ENCODE measurements at places on chromosomes 12 and 14. TPM values are rescaled to one million over a fixed set of nuclear protein-coding genes. Genes with fewer than 3 reads are reported as not detected.

DNA sequence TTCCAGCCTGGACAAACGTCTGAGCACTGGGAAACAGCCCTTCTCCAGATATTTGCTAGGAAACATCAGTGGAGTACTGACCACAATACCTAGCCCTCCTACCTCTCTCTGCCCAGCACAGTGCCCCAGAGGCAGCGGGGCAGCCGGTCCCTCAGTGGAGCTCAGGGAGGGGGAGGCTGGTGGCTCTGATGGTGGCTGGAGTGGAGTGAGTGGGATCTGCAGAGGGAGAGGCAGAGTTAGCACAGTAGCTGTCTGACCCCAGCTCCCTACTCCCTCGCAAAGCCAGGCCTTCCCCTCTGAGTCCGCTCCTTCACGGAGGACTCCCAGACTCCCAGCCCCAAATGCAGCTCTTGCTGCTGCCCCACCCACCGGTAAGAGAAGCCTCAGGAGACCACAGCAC is 30.0 kb downstream of the NCKAP5L start:
- no peak for DNase-seq

GRCh38 chr12:15756822-15757221 is 32.4 kb downstream of the EPS8 start:
- DNase-seq, result peak; percentile 58

Gene RNASE2
- total RNA-seq, result not detected

DNA sequence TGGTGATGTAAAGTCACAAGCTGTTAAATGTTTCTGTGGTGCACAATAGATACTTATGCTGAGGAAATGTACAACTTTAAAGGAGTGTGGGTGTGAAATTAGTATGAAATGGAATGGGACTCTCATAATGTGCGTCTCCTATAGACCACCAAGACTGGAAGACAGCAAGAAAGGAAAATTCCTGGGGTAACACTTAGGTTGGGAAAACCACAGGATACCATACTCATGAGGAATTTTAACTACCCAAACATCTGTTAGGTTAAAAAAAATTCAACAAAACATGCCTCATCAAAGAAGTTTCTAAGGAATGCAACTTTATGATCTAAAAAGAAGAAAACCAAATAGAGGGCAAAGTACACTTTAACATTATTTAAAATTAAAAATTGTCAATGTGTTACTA is 113.7 kb upstream of the MYF6 start:
- DNase-seq, result peak; percentile 64

- DNase-seq, result no peak
Observed at GRCh38 chr14:97387252-97387874, 590.2 kb downstream of the VRK1 start.

- peak; percentile 100 for DNase-seq
Observed at GRCh38 chr12:47377414-47378221, 297.9 kb upstream of the AMIGO2 start.

Gene POTEM
- not detected for total RNA-seq

GRCh38 chr12:2813214-2814185 is 1.0 kb downstream of the ITFG2 start:
- DNase-seq, result peak; percentile 76

GRCh38 chr12:24222968-24223367 is 273.5 kb upstream of the SOX5 start:
- DNase-seq, result peak; percentile 46

GRCh38 chr12:17652436-17652835 is 437.6 kb downstream of the RERGL start:
- DNase-seq, result no peak

- peak; percentile 36 for DNase-seq
Observed at GRCh38 chr14:100025111-100025510, 40.1 kb upstream of the EVL start.

Gene DNAI7
- 4.2 TPM for total RNA-seq

- DNase-seq, result peak; percentile 56
Observed at GRCh38 chr12:93773122-93773871, 96.1 kb downstream of the CRADD start.

- DNase-seq, result no peak
Observed at GRCh38 chr14:89652352-89652751, 235.3 kb upstream of the FOXN3 start.

DNA sequence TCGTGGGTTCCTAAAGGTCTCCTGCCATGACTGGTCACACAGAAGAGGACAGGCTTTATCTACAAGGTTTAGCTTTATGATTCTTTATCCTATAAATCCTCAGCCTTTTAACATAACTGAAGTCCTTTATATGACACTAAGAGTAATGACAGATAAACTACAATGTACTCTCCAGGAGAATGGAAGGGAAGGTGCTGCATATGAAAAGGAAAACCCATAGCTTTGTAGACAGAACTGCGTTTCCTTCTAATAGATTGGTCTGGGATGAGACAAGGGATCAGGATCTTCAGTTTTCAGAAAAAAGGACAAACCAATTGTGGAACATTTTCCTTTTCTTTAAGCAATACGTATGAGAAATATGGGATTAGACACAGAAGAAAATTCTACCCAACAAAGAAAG is 201.1 kb upstream of the NPAS3 start:
- no peak for DNase-seq

DNA sequence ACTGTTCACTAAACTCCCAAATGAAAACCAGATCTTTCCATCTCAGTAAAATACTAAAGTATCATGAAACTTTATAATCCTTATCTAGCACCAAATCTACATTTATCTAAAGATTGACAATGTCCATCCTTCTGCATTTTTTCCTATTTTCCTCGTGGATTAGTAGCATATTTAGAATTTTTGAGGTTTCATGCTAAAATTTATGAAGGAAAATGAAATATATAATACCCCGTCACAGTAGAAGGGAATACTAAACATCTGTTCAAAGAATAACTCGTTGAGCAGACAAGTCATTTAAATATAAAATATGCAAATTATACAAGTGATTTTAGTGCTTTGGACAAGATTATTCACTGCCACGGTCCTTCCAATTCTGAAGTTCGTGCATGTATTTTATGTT is 122.7 kb upstream of the SLCO1C1 start:
- DNase-seq, result no peak

DNA sequence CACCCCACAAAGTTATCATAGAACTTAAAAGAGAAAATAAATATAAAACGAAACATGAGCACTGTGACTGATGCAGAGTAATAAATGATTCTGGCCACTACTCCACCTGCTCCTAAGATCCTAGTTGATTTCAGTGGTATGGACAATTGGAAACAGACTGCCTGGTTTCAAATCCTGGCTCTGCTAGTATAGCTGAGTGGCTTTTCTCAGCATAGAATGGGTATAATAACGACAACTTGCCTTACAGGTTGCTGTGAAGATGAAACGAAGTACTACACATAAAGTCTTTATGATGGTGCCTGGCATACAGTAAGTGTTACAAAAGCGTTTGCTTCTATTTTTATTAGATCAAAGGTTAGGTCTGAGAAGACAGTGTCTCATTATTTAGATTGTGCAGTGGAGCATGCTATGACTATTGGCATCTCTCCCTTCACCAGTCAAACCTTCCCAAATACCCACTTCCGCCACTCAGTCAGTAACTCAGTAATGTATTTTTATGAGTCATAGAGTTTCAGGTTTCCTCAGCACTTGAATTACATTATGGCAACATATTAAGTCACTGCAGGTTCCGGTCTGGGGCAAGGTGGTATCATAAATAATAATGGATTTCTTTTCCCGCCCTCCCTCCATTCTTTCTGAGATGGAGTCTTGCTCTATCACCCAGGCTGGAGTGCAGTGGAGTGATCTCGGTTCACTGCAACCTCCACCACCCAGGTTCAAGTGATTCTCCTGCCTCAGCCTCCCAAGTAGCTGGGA is 29.7 kb upstream of the NR2C1 start:
- DNase-seq, result peak; percentile 33

Data from fibroblast of the aortic adventitia (primary cell).